CMK (cell line): ENCODE measurements at places on chromosomes 4 and X.

GRCh38 chrX:118729042-118729652 lies 1.7 kb downstream of the IL13RA1 start:
- DNase-seq = no peak

DNA sequence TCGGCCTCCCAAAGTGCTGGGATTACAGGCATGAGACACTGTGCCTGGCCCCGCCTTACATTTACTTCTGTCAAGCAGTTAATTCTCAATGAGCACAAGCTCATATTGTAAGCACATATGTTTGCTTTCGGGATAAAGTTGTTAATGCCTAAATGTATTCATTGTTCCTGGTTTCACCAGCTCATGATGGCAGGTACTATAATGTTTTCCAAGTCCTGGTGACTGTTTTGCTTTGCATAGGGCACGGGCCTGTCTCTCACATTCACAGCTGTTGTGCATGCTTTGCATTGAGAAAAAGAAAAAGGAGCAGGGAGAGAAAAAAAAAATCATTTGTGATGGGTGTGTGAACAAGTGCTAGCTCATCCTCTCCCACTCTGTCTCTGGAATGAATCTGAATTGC lies 661.2 kb upstream of the TENM3 start:
- DNase-seq = no peak

- DNase-seq = no peak
These were observed 378.0 kb downstream of the AFF2 start for GRCh38 chrX:148878371-148878770.

DNA sequence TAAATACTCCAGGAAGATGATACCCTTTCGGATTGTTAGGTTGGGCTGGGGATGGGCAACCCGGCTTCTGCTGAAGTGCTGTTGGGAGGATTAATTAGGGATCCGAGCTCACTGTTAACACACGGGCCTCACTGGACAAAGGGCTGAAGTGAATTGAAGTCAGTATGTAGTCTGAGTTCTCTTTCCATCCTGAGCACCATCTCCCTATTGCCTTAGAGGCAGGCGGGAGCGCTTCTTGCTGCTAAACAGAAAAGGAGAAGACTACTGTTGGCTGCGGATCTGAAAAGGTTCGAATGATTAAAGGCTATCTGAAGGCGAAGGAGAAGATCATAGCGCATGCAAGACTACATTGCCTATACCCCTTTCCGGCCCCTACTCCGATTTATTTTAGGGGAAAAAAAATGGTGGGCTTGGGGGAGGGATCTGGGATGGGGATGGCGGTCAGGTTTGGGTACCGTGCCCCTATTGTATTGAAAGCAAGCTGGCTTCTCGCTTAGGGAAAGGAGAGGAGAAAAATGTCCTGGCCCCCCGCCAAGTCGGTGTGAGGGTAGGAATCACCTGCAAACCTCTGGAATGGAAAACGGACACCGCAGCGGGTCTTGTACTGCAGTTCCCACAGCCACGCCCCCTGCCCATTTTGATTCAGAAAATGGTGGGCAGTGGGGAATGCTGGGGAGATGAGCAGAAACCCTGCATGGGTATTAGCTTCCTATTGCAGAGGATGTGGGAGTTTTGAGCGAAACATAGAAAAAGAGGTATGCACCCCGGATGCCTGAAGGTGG lies 22.3 kb downstream of the MORF4L2 start:
- no peak for DNase-seq

DNA sequence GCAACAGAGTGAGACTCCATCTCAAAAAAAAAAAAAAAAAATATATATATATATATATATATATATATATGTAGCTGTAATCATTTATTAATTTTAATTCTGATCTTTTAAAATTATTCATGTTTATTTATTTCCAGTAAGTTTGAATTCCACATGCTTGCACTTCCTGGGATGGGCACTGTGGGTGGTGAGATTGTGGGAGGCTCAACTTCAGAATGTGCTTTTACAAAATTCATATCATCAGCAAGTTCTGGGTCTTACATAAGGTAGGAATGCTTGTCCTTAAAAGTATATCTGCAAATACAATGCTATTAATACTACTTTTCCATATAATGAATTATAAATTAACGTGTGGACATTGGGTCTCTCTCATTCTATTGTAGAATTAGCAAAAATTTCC lies 156.5 kb downstream of the EMCN start:
- no peak for DNase-seq

DNA sequence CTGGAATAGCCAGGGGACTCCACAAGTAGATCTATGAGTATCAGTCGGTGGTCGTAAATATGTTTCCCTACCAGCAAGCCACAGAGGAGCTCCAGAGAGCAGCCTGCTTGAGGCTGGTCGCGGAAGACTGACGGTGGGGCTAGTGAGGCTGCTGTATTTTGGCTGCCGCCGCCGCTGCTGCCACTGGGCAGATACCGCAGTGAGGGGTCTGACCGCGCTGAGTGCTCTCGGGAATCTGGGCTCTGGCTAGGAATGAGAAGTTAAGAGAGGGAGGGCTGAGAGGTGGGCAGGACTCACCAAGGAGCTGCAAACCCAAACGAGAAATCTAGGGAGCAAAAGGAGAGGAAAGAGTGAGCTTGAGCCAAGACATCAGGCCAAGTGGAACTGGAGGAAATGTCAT lies at the start of gene EXOC1L:
EXOC1L (plus strand) TSS at position 157 of the 400 bp plus-strand sequence; CDS start at position 394, 237 bp downstream.
- peak; percentile 30 for DNase-seq

- no peak for DNase-seq
These were observed 586 bp downstream of the BCAP31 start for GRCh38 chrX:153723351-153724251.

GRCh38 chr4:114366368-114366767 lies 232.2 kb upstream of the UGT8 start:
- DNase-seq = no peak

DNA sequence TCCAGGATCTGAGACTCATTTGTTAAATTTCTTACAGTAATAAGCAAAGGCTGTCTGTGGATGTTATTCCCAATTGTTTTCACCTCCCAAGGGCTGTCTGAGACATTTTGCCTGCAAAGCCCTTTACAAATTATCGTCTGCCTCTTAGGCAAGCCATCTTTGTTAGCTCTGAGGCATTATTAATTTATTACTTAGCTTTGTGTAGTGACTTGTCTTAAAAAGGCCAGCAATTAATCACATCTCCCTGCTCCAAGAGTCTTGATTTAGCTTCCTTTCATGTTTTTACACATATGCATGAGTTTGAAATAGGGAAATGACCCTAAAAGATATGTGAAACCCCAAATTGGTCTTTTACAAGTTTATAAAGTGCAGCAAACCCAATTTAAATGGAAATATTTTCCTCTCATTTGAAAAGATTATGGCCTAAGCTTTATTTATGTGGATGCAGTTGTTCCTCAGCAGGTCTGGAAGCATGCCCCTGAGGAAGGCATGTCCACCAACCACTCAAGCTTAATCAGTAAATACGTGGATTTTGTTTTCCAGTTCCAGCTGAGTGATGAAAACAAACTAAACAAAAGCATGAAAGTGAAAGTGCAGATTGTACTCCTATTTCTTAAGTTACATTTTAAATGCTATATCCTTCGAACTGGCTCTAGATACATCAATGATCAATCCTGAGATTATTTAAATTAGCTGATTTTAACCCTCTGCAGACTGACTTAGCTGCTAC lies 173.6 kb upstream of the LNX1 start:
- no peak for DNase-seq

DNA sequence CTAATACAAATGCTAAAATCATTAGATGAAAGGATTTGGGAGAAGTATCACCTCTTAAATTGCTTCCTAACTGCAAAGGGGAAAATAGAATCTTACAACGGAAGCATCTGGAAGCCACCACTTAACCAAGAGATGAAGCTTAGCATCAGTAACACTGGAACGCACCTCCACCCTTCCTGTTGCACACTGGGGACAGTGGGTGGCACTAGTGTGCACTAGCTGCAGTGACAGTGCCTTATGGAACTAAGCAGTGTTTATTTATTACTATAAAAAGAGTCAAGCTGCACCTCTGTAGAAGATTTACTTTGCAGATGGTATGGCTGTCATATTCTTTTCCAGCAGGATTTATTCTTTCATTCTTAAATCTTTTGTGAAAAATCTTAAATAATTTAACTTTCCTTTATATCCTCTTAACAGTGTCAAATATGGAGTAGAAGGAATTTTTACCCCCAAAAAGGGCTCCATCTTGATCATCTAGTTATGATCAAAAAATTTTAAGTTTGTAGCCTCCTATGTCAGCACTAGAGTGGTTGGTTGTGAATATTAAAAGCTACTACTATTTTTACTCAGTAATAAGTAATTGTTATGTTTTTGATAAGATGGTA lies 76.7 kb downstream of the SCD5 start:
- no peak for DNase-seq
